ENCODE measurements at places on chromosomes 12 and 14.

DNA sequence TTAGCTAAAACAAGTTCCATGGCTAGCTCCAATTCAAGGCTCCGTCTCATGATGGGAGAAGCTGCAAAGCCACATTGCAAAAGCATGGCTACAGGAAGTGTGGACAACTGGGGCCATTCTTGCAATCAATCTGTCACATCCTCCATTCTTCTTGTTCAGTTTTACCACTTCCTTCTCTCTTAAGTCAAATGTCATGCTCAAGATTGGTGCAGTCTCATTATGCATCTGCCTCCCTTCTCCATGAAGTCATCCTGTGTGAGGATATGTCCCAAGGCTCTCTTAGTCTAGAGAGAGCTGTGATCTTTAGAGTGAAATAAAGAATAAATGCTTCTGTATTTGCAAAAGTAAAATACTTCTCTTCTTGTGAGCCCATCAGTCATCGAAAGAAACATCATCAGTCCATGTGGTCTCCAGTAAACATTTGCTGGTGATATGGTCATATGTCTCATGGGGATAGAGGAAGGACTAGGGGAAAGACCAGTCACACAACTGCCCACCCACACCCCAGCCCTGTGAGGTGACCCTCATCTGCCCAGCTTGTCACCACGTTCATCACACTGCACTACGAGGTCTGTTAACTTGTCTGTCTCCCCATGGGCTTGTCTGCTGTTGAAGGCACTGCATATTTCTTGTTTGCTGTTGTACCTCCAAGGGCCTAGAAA lies 303.0 kb downstream of the NUAK1 start:
- no peak overlapping the region for H3K27ac ChIP-seq
- no peak overlapping the region for H3K4me3 ChIP-seq
- H3K4me1 ChIP-seq: no peaks in the 10 kb centered on the region
- peaks cover 3% of the 10 kb centered on the region for H3K27me3 ChIP-seq

DNA sequence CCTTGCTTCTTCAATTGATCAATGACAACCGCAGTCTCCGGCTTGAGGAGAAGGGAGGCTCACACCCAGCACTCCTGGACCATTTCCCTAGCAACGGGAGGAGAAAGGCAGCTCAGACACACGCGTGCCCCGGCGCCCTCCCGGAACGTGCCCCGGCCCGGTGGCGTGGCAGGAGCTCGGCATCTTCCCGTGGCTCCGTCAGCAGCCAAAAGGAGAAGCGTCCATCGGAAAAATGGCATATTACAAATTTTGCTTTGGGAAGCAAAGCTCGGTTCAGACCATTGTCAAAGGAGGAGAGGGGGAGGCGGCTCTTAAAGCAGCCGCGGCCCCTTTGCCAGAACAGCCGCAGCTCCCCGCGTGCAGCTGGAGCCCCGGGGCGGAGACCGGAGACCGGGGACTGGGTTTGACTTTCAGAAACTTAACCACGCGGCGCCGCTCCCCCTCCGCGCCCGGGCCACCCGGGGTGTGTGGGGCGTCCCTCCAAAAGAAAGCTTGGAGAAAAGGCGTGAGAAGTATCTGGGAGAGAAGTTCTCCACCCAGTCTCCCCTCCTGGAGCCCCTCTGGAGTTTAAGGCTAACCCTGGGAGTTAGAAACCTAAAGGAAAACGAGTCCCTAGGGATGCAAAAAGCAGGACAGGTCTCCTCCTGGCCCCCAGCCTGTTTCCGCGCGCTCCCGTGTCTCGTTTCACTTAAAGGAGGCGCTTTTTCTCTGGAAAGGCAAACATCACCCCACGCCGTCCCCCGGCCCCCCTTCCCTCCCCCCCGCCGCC lies 545 bp downstream of the PPFIA2 start:
- peaks cover 7% of the 10 kb centered on the region for H3K4me1 ChIP-seq
- peaks cover 41% of the 10 kb centered on the region for H3K27me3 ChIP-seq
- peak overlapping the region; percentile 85 for H3K4me3 ChIP-seq
- DNase-seq: peak; percentile 45

GRCh38 chr12:43578782-43579181 lies 26.8 kb upstream of the ADAMTS20 start:
- H3K27ac ChIP-seq: no peak overlapping the region
- no peak overlapping the region for H3K4me3 ChIP-seq
- H3K27me3 ChIP-seq: no peaks in the 10 kb centered on the region
- no peaks in the 10 kb centered on the region for H3K36me3 ChIP-seq

GRCh38 chr12:75971253-75971652 lies 60.3 kb downstream of the PHLDA1 start:
- peaks cover 39% of the 10 kb centered on the region for H3K4me1 ChIP-seq
- H3K27me3 ChIP-seq: no peaks in the 10 kb centered on the region
- peaks cover 4% of the 10 kb centered on the region for H3K36me3 ChIP-seq
- no peak overlapping the region for H3K27ac ChIP-seq
- no peak overlapping the region for H3K4me3 ChIP-seq
- DNase-seq: no peak

- H3K4me3 ChIP-seq: no peak overlapping the region
- H3K27ac ChIP-seq: no peak overlapping the region
- peaks cover 13% of the 10 kb centered on the region for H3K27me3 ChIP-seq
These were observed 93.4 kb upstream of the HOXC13 start for GRCh38 chr12:53844994-53845844.

GRCh38 chr14:50476134-50476533 lies 56.2 kb downstream of the MAP4K5 start:
- H3K4me3 ChIP-seq: no peak overlapping the region
- H3K36me3 ChIP-seq: peaks cover 36% of the 10 kb centered on the region
- no peaks in the 10 kb centered on the region for H3K27me3 ChIP-seq

DNA sequence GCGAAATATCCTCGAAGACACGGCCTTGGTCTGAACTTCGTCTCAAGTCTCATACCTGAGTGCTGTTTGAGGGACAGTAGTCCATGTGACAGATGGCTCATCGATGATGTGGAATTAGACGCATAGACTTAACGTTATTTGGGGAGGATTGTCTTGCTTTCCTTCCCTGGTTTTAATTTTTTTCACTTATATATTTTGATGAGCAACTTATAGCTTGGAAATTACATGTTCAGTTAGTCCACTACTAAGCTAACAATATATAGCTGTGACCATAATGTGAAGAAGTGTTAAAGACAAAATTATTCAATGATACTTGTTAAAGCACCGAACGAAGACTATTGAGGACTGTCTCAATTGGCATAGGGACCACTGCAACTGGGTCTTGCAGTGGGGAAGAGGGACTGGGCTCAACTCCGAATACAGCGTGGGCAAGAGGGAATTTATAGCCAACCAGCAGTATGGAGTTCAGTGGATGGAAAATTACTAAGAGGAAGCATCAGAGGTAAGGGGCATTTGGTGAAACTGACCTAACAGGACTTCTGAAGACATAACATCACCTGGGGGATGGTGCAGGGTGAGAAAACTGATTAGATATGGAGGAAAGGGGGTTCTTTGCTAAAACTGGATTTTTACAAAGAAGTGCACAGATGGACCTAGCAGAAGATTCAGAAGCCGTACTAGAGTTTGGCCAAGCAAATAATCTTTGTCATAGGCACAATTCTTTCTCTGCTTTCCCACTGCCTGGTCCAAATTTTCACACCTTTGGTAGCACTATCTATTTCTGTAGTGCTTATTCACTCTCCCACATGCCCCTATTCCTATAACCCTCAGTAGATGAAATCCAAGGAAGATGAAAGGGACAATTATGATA lies 910 bp upstream of the TM7SF3 start:
- H3K27ac ChIP-seq: peak overlapping the region; percentile 88
- no peaks in the 10 kb centered on the region for H3K36me3 ChIP-seq
- DNase-seq: no peak
- peaks cover 43% of the 10 kb centered on the region for H3K4me1 ChIP-seq
- H3K4me3 ChIP-seq: peak overlapping the region; percentile 92

DNA sequence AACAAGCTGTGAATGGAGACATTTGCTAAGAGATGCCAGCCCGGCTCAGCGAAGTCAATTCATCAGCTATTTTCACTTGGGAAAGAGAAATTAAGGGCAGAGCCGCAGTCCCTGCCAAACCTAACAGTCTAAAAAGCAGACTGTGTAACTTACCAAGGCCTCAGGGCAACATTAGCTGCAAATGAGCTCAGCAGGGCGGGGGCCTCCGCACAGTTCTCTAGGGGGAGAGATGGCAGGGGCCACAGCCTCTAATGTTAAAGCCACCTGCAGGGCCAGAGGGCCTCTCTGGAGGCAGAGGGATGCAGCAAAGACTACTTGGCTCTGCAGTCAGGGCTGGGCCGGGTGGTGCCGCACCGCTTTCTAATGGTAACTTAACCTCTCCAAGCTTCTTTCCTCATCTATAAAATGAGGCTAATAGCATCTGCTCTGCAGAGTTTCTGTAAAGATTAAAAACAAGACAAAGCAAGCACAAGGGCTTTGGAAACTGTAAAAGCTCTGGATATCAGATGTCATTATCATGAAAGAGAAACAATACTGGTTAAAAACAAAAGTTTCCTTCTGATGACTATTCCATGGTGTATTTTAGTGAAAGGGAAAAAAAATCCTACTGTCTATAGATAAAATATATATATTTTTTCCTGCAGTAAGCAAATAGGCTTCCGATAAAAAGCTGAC lies 13.4 kb upstream of the GPRC5A start:
- H3K4me3 ChIP-seq: no peak overlapping the region
- H3K36me3 ChIP-seq: 0 out of 2 replicates have a peak, but pooled peaks cover 2% of the 10 kb centered on the region
- no peak overlapping the region for H3K27ac ChIP-seq
- no peak for DNase-seq

GRCh38 chr12:131862994-131863710 lies 31.3 kb upstream of the ULK1 start:
- H3K27ac ChIP-seq: no peak overlapping the region
- no peak for DNase-seq
- H3K36me3 ChIP-seq: no peaks in the 10 kb centered on the region
- H3K27me3 ChIP-seq: peaks cover 12% of the 10 kb centered on the region
- no peak overlapping the region for H3K4me3 ChIP-seq

DNA sequence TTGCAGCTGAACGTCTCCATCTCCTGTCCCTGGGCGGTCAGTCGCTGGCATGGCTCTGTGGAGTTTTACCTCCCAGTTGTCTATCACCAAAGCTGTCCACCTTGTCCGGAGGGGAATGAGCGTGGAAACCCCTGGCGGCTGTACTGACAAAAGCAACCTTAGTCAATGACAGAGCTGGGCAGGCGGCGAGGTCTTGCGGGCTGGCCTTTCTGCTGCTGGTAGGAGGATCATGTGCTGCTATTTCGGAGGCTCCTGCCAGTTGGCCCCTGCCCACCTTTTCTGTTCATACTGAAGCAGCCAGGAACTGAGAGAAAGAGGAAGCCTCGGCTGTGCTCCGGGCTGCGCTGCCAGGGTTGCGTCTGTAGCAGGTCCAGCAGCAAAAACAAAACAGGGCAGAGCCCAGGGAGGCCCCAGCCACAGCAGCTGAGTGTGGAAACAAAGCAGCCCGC lies 57.7 kb downstream of the HMGA2 start:
- H3K36me3 ChIP-seq: peaks cover 6% of the 10 kb centered on the region
- peak; percentile 25 for DNase-seq
- peaks cover 70% of the 10 kb centered on the region for H3K4me1 ChIP-seq
- H3K27ac ChIP-seq: peak overlapping the region; percentile 68
- H3K4me3 ChIP-seq: peak overlapping the region; percentile 13

GRCh38 chr14:38948171-38948570 lies 154.9 kb downstream of the SEC23A start:
- H3K27me3 ChIP-seq: no peaks in the 10 kb centered on the region
- DNase-seq: no peak
- H3K27ac ChIP-seq: no peak overlapping the region

DNA sequence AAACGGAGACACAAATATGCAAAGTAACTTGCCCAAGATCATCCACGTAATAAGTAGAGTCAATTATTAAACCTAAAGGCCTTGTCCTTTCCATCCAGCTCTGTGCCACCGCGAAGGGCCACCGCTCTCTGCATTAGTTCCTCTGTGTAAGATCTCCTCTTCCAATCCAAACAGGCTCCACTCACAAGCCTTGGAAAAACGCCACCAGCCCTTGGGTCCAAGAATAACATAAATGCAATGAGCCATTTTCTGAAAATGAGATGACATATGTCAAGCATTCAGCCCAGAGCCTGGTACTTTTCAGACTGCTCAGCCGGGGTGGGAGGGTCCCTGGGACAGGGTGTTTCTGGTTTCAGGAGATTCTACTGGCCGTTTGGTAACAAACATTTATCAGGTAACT lies 30.0 kb downstream of the DGLUCY start:
- no peak for DNase-seq
- H3K27ac ChIP-seq: peak overlapping the region; percentile 19
- H3K36me3 ChIP-seq: peaks cover 7% of the 10 kb centered on the region
- no peaks in the 10 kb centered on the region for H3K27me3 ChIP-seq
- peaks cover 15% of the 10 kb centered on the region for H3K4me1 ChIP-seq
- H3K4me3 ChIP-seq: no peak overlapping the region

DNA sequence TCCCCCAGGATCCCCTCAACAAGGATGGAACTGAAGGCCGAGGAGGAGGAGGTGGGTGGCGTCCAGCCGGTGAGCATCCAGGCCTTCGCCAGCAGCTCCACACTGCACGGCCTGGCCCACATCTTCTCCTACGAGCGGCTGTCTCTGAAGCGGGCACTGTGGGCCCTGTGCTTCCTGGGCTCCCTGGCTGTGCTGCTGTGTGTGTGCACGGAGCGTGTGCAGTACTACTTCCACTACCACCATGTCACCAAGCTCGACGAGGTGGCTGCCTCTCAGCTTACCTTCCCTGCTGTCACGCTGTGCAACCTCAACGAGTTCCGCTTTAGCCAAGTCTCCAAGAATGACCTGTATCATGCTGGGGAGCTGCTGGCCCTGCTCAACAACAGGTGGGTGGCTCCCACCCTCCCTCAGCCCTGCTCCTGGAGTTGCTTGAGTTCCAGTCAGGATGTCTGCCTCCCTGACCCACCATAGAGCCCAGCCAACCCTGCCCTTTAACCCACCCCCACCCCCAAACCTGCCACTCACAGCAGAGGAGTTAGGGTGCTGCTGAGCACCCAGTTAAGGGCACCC lies 1.4 kb downstream of the ASIC1 start:
- H3K4me3 ChIP-seq: peak overlapping the region; percentile 55
- H3K27me3 ChIP-seq: peaks cover 72% of the 10 kb centered on the region
- no peaks in the 10 kb centered on the region for H3K36me3 ChIP-seq
- peaks cover 17% of the 10 kb centered on the region for H3K4me1 ChIP-seq
- DNase-seq: no peak

- H3K27ac ChIP-seq: no peak overlapping the region
- no peaks in the 10 kb centered on the region for H3K27me3 ChIP-seq
- H3K36me3 ChIP-seq: peaks cover 46% of the 10 kb centered on the region
- no peak overlapping the region for H3K4me3 ChIP-seq
- no peak for DNase-seq
These were observed 91.5 kb upstream of the PTGDR start for GRCh38 chr14:52175982-52176502.

- no peak overlapping the region for H3K27ac ChIP-seq
- H3K27me3 ChIP-seq: peaks cover 58% of the 10 kb centered on the region
- peak overlapping the region; percentile 68 for H3K4me3 ChIP-seq
- peaks cover 24% of the 10 kb centered on the region for H3K4me1 ChIP-seq
- DNase-seq: peak; percentile 59
These were observed 10.3 kb downstream of the SLC6A12 start for GRCh38 chr12:203462-204260.

DNA sequence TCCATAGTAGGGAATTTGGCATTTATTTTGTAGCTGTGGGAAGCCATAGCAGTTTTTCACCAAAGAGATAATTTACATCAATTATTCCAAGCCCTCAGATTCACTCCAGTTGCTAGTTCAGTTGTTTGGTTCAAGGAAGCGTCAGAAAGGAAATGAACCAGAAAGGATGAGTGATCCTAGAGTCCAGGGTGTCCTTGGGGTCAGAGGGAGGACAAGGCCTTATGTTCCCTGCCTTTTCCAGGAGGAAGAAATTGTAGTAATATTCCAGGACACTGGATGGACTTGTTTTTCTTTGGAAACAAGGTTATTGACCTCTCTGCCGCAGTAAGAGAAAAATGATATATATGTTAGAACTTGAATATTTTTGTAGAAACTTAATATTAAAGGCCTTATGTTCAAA lies 409.5 kb downstream of the RGS6 start:
- H3K36me3 ChIP-seq: peaks cover 14% of the 10 kb centered on the region
- no peaks in the 10 kb centered on the region for H3K4me1 ChIP-seq
- H3K27ac ChIP-seq: no peak overlapping the region
- H3K27me3 ChIP-seq: 0 out of 2 replicates have a peak, but pooled peaks cover 3% of the 10 kb centered on the region
- DNase-seq: no peak

All from WTC11 (cell line).